ENCODE measurements at places on chromosomes 5 and 9. TPM values are rescaled to one million over a fixed set of nuclear protein-coding genes. Genes with fewer than 3 reads are reported as not detected.

The FER gene
- polyA plus RNA-seq = 2.5 TPM

The SIL1 gene
- polyA plus RNA-seq = 25.9 TPM

The SH3TC2 gene
- polyA plus RNA-seq = 1.1 TPM

The DRD1 gene
- 0.02 TPM for polyA plus RNA-seq

The TOR1B gene
- polyA plus RNA-seq = 37.4 TPM

The COL23A1 gene
- polyA plus RNA-seq = 0.03 TPM

GRCh38 chr5:158590746-158591300 is 508.9 kb downstream of the EBF1 start:
- H3K27ac ChIP-seq = no peak overlapping the region
- no peak overlapping the region for H3K4me3 ChIP-seq
- no peaks in the 10 kb centered on the region for H3K27me3 ChIP-seq
- no peak for DNase-seq
- H3K36me3 ChIP-seq = no peaks in the 10 kb centered on the region
- H3K4me1 ChIP-seq = no peaks in the 10 kb centered on the region

- peaks cover 51% of the 10 kb centered on the region for H3K4me1 ChIP-seq
- H3K36me3 ChIP-seq = no peaks in the 10 kb centered on the region
- H3K27me3 ChIP-seq = peaks cover 65% of the 10 kb centered on the region
- no peak overlapping the region for H3K27ac ChIP-seq
These were observed 1.4 kb downstream of the PCDH1 start for GRCh38 chr5:141876628-141877355.

DNA sequence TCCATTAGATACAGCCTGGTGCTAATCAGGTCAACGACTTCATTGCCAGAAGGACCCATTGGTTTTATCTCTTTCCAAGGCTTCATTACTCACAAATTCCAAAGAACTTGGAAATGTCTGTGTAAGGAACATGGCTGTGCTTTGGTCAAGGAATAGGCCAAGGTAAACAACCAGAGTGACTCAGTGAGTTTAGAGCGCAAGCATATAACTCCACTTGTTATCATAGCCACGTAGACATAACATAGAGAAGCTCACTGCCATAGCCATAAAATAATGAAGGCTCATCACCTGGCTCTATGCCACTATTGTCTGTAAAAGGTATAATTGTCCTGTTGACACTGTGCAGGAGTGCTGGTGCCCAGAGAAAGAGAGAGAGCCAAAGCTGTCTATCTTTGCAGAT is 139.3 kb upstream of the PLCXD3 start:
- no peaks in the 10 kb centered on the region for H3K4me1 ChIP-seq
- no peaks in the 10 kb centered on the region for H3K27me3 ChIP-seq
- no peak for DNase-seq
- H3K4me3 ChIP-seq = no peak overlapping the region
- H3K27ac ChIP-seq = peak overlapping the region; percentile 32

GRCh38 chr9:116569111-116569510 is 118.0 kb upstream of the TRIM32 start:
- peaks cover 27% of the 10 kb centered on the region for H3K4me1 ChIP-seq
- DNase-seq = no peak
- no peak overlapping the region for H3K4me3 ChIP-seq
- H3K27me3 ChIP-seq = no peaks in the 10 kb centered on the region
- H3K36me3 ChIP-seq = no peaks in the 10 kb centered on the region

- no peak overlapping the region for H3K4me3 ChIP-seq
- H3K36me3 ChIP-seq = no peaks in the 10 kb centered on the region
- no peak overlapping the region for H3K27ac ChIP-seq
- H3K4me1 ChIP-seq = no peaks in the 10 kb centered on the region
- DNase-seq = no peak
These were observed 96.0 kb upstream of the SLC28A3 start for GRCh38 chr9:84436386-84437109.

- peak within 1 kb of the TSS; percentile 69 for H3K4me3 ChIP-seq
- H3K27me3 ChIP-seq = peaks cover 43% of the 10 kb centered on the region
- peaks cover 6% of the 10 kb centered on the region for H3K4me1 ChIP-seq
These were observed at the start of gene MCTP1 for GRCh38 chr5:95284572-95285408. Gene MCTP1, minus strand, starts transcription at chr5:95285094.

DNA sequence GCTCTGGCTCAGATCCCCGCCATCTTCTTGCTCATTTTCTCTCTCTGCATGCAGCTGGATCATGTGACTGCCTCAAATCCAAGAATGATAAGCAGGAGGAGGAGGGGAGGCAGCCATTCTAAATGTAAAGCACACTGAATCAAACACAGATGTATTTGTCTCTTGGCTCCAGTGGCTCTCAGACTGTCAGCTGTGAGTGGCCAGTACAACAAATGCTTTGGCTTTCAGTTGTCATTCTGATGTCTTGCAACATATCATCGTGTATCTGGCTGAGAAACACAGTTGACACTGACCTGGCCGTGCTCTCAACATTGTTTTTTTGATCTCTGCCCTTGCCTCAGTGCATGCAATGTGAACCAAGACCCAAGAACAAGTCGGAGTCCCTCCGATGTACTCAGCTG is 233.1 kb downstream of the ADAMTSL1 start:
- DNase-seq = peak; percentile 39
- peaks cover 2% of the 10 kb centered on the region for H3K36me3 ChIP-seq
- H3K4me1 ChIP-seq = no peaks in the 10 kb centered on the region

GRCh38 chr9:9893837-9894236 is 719.0 kb downstream of the PTPRD start:
- H3K36me3 ChIP-seq = no peaks in the 10 kb centered on the region
- H3K27me3 ChIP-seq = no peaks in the 10 kb centered on the region
- no peak overlapping the region for H3K27ac ChIP-seq
- no peaks in the 10 kb centered on the region for H3K4me1 ChIP-seq
- DNase-seq = no peak
